Right cardiac atrium (tissue), 5 donors: ENCODE measurements at places on chromosomes 5 and 9.

DNA sequence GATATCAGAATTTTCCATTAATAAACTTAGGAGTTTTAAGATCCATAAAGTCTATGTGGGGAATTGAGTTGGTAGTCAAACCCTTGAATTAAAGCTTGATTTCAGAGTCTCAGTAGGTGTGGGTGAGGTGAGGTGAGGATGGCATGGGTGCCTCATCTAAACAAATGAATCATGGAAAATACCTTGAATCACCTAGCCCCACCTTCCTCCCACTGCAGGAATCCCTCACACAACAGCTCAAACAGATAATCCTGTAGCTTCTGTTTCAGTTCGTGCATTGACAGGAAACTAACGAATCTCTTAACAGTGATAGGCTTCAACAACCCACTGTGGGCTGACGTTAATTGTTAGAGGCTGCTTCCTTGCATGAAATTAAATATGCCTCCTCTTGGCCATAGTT is 185.0 kb downstream of the SREK1 start:
- no peak for DNase-seq

- no peak for DNase-seq
Measured at GRCh38 chr9:38359689-38360385, 32.7 kb upstream of the ALDH1B1 start.

DNA sequence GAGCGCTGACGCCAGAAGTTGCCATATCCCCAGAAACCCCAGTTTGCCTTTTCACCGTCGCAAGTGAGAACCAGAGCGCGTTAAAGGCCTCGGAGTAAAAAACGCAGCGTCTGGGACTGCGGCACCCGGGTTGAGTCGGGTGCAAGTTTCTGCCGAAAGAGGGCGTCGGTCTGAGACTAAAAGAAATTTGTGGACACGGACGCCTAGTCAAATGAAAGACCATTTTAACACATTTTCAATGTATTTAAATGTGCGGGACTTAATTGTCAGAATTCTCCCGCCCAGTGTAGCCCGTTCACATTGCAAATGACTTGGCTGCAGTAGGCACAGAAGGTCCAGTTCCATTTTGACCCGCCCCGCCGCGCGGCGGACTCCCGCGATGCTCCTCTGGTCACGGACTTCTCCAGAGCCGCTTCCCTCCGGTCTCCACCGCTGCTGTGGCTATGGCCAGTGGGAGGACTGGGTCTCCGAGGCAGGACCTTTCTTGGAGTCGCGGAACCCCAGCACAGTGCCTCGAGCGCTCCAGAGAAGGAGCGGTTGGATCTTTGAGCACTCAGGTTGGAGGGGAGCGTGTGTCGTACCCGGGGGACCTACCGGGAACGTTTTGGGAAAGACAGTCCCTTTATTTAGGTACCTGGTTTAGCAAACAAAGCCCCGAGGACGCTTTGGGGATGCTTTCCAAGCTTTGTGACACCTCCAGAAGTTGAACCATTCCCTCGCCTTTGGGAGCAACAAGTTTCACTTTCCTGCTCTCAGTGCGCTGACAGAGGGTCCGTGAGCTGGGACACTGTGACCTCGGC is 1.2 kb upstream of the NPR3 start:
- peak; percentile 88 for DNase-seq

- DNase-seq: no peak
Measured at GRCh38 chr9:78033870-78034269, 2.3 kb upstream of the GNAQ start.

DNA sequence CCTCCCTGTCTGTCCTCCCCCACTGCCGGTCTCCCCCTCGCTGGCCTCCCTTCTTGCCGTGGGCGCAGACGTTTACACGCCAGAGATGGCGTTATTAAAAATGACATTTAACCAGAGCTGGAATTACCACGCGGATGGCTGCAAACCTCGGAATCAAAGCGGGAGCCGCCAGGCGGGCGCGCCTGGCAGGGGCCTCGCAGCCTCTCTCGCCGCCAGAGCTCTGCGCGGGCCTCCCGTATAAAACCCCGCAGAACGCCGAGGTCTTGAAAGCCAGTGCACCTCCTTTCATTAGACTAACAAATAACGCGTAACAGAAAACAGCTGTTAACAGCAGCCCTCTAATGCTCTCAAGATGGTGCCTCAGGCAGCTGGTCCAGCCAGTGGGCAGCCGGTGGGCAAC is 10.2 kb downstream of the PRRX2 start:
- DNase-seq: no peak

- DNase-seq: no peak
Measured at GRCh38 chr9:131292937-131293336, 3.4 kb downstream of the PLPP7 start.

DNA sequence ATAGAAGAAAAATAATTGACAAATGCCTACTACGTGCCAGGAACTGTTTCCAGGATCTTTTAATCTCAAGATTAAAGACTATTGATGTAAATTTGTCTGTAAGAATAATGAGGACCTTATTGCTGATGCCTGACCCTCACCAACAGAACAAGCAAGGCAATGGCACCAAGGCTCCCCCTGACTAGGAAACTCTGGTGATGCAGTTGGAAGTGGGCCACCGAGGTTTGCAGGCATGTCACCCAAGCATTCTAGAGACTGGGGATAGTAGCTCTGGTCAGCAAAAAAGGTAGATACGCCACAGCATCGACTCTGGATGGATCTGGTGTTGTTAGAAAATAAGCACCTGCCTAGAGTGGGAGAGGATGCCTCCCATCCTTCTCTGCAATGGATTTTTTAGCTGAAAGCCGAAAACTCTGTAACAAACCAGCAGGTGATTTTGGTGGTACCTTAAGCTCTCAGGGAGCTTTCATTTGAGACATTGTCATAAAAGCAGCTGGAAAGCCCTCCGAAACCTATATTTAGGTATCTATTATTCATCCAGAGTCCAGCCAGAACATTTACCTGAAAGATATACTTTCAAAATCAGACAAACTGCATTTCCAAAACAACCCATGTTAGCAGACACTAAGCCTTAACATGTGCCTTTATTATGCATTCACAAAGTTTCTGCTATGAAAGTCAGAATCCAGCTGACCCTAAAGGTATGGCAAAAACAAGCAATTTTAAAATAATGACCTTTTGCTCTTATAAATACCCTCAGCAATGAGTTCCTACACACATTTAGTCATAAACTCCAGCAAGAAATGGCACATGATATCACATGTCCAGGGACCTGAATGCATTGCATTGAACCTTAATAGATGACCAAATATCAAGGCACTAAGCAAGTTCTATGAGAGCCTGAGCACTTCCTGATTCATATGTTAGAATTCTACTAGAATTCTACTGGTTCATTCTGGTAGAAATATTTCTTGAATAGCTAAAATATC is 308.4 kb downstream of the PDE4D start:
- DNase-seq: no peak

DNA sequence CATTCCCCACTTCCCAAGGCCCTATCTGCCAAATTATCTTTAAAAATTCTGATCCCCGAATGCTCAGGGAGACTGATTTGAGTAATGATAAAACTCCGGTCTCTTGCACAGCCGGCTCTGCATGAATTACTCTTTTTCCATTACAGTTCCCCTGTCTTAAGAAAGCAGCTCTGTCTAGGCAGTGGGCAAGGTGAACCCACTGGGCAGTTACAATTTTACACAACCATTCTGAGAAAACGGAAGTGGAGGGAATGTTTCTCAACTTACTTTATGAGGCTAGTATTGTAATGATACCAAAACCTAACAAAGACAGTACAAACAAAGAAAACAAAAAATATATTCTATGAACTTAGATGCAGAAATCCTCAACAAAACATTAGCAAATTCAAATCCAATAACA is 100.0 kb downstream of the MCTP1 start:
- no peak for DNase-seq

GRCh38 chr5:76736679-76737556 is 21.0 kb downstream of the F2R start:
- DNase-seq: no peak

DNA sequence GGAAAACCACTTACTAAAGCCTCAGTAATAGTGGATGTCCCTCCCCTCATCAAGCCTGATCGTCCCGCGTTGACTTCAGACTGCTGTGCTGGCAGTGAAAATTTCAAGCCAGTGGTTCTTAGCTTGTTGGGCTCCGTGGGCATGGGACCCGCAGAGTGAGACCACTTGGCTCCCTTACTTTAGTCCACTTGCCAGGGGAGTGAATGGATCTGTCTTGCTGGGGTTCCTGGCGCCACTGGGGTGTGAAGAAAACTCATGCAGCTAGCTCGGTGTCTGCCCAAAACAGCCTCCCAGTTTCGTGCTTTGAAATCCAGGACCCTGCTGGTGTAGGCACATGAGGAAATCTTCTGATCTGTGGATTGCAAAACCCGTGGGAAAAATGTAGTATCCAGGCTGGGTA is 480.0 kb upstream of the IZUMO3 start:
- DNase-seq: peak; percentile 5

GRCh38 chr9:131180454-131180853 is 55.1 kb downstream of the NUP214 start:
- DNase-seq: no peak

GRCh38 chr5:132234684-132235062 is 7.0 kb upstream of the P4HA2 start:
- no peak for DNase-seq

DNA sequence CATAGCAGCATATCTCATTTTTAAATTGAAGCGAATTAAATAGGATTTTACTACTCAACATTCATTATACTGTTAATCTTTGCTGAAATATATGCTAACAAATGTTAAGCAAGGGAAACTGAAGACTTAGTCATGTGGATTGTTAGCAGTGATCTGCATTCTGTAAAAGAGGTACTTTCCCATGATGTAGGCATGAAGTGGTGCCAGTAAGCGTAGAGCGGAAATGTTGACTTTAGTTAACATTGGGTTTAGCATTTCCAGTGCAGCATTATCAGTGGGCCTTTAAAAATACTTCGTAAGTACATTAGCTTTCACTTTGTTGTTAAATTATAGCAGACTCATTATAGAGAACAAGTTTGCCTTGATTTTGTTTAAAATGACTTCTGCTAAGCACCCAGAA is 130.3 kb downstream of the CDC42SE2 start:
- DNase-seq: no peak

DNA sequence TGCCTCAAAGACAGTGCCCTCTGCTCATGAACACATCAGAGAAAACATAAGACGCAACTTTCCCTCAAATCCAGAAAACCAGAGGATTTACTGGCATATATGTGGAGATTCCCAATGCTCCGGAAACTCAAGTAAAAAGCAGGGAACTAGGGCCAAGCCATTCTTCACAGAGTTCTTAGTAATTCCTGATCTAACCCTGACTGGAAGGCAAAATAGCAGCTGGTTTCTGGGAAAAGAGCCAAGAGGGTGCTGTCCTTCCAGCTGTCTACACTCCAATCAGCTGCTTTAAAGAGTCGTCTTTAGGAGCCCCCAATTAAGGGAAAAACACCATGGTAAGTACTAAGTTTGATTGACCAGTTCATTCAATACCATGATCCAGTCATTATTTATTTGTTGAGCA is 49.6 kb downstream of the GNA14 start:
- peak; percentile 57 for DNase-seq

GRCh38 chr5:68048516-68048915 is 167.0 kb upstream of the PIK3R1 start:
- DNase-seq: no peak

DNA sequence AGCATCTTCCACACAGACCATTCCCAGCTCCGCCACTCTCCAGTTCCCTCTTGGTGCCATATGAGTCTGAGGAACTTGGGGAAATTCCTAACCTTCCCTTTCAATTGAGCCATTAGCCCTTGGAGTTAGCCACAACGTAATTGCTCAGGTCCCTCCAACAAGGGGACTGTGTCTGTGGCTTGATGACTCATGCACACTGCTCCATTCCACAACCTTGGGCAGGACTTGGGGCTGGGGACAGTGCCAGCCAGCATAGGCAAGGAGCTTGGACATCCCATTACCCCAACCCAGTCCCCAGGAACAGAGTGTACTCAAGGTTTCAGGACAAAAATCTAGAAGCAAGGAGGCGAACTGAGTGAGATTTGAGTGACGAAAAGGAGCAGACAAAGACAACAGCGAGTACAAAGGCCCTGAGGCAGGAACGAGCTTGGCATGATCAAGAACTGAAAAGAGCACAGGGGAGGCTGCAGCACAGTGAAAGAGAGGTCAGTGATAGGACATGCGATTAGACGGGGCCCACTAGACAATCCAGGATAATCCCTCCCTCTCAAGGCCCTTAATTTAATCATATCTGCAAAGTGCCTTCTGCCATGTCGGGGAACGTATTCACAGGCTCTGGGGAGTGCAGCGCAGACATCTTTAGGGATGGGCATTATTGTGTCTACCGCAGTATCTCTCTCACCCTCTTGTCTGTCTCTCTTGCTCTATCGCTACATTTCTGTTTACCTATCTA is 16.0 kb upstream of the JADE2 start:
- DNase-seq: peak; percentile 10

DNA sequence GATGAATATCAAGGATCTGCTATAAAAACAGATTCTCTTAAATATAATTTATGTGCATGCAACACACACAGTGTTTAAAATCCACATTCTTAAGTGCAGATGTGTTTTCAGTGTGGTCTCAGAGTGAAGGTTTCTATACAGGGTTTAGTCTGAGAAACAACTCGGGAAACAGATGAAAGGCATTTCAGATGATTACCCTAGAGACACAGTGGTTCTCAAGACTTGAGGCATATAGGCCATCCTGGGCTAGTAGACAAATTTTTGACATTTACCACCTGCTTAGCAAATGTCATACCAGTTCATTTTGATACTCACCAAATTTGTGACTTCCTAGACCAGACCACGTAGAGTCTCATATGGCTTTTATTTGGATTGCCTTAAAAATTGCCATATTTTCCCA is 216.5 kb downstream of the ARL15 start:
- DNase-seq: no peak

- no peak for DNase-seq
Measured at GRCh38 chr9:126153382-126153781, 173.2 kb upstream of the MVB12B start.

- no peak for DNase-seq
Measured at GRCh38 chr9:105978336-105978735, 284.0 kb downstream of the TMEM38B start.

DNA sequence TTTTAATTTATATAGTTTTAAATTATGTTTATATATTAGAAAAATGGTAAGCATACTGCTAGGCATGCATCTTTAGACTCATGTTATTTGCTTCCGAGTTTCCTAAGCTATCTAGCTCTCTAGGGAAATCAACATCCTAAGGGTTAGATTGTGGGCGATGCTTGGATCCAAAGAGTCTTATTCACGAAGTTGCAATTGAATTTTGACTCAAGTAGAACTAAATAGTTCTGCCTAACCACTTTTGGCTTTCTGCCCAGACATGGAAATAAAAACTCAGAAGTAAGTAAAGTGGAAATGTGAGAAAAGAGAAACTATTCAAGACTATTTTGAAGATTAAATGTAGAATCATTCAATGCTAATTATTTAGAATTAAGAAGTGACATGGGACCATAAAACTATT is 440.4 kb downstream of the CDH18 start:
- no peak for DNase-seq

DNA sequence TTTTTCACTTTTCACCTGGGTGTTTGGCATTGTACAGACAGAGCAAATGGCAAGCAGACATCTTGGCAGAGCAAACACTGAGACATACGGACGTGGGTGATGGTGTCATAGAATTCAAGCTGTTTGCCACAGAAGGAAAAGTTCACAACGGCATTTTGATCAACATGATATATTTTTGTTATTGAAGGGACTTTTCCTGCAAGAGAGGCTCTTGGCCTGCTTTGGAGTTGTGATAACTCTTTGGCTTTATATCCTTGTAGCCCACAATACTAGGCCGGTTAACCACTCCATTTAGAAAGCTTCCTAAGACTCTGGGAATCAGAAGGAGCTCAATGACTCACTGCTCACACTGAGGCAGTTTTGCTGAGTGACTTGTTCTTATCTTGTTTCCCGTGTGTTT is 1038.3 kb downstream of the TLE1 start:
- DNase-seq: no peak

- no peak for DNase-seq
Measured at GRCh38 chr5:161155451-161155850, 303.4 kb upstream of the ATP10B start.

GRCh38 chr5:155872629-155873220 is 454.2 kb upstream of the SGCD start:
- no peak for DNase-seq
